ENCODE measurements at places on chromosomes 13 and 19.

- DNase-seq: no peak
Measured at GRCh38 chr19:39497701-39497995, 1.1 kb upstream of the DLL3 start.

- DNase-seq: no peak
Measured at GRCh38 chr19:13838435-13839129, 38.4 kb upstream of the NANOS3 start.

- DNase-seq: no peak
Measured at GRCh38 chr13:98529171-98529570, 47.7 kb downstream of the STK24 start.

- no peak for DNase-seq
Measured at GRCh38 chr13:100381595-100382224, 206.9 kb downstream of the GGACT start.
